ENCODE measurements at places on chromosomes 2 and 18. TPM values are rescaled to one million over a fixed set of nuclear protein-coding genes. Genes with fewer than 3 reads are reported as not detected.

Gene EFEMP1
- 111 TPM for polyA plus RNA-seq

Gene CFC1
- polyA plus RNA-seq, result not detected

Gene PROKR1
- polyA plus RNA-seq, result 0.40 TPM

Gene GCA
- 32.7 TPM for polyA plus RNA-seq

GRCh38 chr2:170812710-170813600 is 3.7 kb upstream of the GAD1 start:
- DNase-seq, result peak; percentile 86

DNA sequence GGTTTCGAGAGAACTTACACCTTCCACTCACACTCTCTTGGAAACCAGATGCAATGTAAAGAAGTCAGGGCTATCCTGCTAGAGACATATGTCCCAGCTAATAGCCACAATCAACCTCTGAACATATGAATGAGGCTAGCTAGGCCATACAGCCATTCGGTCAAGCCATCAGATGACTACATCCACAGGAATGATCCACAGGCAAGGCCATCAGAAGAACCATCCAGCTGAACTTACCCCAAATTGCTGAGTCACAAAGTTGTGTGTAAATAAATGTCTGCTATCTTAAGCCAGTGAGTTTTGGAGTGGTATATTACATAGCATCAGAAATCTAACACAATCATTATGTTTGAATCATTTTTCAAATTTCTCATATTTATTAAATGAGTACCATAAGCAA is 5.2 kb upstream of the SPAST start:
- DNase-seq, result no peak

GRCh38 chr2:99490623-99491461 is 1.0 kb upstream of the REV1 start:
- DNase-seq, result no peak

DNA sequence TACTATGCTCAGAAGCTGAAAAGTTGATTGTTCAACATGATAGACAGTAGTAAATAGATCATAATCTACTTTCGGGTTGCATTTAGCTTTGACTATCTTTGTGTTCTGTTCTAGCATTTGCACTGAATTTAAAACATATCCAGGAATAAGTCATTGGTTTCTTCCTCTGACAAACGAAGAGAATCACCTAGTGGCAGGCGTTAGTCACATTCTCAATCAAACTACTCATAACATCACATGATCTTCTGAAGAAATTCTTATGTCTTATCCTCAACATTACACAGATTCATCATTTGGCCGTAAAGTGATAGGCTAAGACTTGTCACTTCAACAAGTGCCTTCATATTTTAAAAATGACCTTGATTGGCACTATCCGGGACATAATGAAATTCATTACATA is 63.6 kb upstream of the TTC21B start:
- DNase-seq, result no peak

GRCh38 chr2:234994438-234995321 is 42.9 kb downstream of the SH3BP4 start:
- no peak for DNase-seq

- DNase-seq, result no peak
These were observed 94.4 kb upstream of the SIX2 start for GRCh38 chr2:45103351-45104345.

DNA sequence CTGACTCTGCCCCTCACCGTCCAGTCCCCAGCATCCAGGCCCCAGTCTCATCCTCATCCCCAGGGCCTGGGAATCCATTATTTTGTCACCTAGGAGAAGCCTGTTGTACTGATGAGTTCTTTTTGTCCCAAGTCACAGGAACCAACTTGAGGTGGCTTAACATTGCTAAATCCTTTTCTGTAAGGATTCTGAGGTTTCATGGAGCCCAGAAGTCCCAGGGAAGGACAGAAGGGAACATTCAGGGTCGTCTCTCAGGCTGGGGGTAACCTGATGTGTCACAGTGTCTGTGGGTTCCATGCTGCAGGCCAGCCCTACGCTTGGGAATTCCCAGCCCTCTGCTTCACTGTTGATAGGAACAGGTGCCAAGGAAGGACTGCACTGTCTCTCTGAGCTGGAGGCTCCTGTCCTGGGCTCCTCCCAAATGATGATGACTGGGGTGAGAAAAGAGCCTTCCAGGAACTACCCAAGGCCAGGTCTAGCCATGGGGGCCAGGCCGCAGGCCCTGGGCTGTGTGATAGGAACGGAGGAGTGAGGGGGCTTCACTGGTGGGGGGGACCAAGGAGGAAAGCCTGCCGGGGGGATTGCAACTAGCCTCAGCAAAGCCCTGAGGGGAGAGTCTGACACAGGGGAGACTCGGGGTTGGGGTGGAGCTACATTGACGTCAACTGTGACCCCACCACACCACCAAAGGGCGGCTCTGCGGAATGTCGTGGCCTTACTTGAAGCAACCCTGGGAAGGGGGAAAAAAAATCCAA is 145.7 kb downstream of the SMAD7 start:
- no peak for DNase-seq

DNA sequence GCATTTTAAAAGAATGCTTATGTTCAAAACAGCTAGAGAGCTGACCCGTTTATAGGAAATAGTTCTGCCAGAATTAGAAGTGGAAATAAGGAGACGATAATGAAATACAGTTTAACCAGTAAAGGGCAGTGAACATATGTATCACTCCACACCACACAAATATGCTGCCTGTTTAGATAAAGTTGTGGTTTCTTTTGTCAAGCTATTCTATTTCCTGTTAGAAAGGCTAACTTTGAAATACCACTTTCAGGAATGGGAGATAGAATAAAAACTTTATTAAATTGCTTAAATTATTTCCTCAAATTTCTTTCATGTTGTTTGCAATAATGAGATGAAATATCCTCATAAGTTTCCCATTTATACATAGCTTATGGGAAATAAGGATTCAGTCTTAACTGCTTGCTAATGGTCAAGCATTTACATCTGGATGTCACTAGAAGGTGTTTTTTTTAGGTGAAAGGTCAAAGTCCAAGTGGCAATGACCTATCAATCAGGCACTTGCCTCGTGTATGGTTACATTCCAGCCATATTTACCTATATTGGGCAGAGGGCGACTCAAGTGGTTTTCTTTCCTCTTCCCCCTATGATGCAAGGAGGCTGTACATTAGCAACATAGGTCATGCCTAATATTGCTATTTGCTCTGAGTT is 148.9 kb downstream of the ZEB2 start:
- no peak for DNase-seq

DNA sequence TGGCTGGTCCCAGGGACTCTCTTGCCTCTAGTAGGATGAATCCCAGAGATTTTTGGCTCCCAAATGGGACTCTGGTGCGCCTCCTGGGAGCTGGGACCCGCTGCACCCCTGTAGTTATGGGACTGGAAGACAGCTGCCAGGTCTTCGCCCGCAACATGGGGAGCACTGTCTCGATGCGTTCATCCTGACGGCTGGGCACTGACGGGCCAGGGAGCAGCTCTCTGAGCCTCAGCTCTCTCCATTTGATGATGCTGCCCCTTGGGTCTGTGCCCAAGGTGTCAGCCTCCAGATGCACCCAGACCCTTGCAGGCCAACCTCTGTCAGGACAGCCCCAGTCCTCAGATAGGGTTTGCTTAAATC is 9.3 kb upstream of the ARMC9 start:
- no peak for DNase-seq

DNA sequence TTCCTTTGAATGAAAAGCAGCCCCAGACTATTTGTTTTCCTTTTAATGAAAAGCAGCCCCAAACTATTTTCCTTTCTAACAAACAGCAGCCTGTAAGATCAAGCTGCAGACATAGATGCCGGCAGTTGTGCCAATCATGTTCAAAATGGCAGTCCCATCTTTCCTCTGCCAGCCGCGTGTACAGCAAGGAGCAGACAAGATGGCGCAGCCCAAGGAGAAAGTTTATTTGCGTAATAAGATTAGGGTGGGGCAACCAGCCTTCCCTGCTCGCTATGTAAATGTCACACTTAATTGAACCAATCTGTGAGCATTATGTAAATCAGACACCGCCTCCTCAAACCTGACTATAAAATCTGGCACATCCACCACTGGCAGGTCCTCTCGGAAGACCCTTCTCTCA is 226.0 kb downstream of the TGIF1 start:
- DNase-seq, result no peak

DNA sequence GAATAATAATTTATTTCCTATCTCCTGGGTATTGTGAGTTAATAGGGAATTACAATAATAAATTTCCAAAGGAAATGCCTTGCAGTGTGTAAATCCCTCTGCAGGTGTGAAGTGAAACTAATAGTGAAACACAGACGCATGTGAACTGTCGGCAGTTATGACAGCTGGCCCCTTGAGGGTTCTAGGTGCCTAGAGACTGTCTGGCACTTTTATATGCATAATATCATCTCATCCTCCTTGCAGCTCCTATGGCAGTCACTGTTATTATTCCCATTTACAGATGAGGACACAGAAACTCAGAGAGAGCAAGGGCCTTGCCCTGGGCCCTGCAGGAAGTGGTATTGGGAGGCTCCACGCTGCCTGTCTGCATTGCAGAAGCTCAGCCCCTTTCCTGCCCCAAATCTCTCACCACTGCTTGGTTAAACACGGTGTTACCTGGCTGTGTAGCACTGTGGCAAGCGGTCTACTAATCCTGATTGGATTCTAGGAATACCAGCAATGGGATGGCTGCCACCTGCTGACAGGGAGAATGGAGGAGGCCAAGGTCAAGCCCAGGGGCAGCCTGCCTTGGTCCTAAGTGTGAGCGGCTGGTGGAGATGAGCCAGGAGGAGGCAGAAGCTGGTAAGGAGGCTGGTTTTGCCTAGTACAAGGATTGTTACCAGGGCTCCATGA is 32.8 kb upstream of the ACKR3 start:
- DNase-seq, result no peak

GRCh38 chr2:231541645-231542044 is 11.4 kb upstream of the NMUR1 start:
- DNase-seq, result no peak

GRCh38 chr18:69727912-69728572 is 219.6 kb downstream of the CD226 start:
- no peak for DNase-seq

DNA sequence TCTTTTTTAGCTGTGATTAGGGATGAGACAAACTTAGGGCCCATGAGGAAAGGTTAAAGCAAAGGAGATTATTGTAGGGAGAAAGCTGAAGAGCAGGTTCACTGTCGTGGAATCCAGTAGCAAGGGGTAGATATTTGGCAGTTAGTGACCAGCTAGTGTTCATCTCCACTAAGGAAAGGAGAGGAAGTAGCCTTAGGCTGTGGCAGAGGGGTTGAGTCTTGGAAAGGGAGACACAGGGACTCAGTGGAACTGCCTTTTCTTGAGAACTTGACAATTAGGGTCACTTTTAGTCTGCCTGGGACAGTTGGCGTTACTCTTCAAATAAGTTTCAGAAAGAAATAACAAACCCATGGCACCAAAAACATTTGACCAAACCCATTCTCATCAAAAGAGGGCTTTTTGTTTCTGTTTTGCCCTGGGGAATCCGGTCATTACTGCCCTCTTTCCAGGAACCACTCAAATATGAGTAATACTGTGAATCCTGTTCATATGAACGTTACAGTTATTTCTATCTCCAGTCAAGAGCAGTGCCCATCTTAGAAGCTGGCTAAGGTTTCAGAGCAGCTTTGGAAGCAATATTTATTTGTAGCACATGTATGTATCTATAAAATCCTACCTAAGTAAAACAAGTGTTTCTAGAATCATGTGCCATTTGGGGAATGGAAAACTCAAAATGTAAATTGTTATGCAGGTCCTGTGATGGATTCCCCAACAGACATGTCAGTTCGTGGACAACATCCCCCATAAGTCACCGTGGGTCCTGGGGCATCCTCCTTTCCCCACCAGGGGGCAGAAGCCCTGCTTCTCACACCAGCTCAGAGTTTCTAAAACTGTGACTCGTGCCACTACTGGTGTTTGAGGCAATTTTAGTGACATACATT is 77.3 kb upstream of the PHLPP1 start:
- DNase-seq, result no peak

DNA sequence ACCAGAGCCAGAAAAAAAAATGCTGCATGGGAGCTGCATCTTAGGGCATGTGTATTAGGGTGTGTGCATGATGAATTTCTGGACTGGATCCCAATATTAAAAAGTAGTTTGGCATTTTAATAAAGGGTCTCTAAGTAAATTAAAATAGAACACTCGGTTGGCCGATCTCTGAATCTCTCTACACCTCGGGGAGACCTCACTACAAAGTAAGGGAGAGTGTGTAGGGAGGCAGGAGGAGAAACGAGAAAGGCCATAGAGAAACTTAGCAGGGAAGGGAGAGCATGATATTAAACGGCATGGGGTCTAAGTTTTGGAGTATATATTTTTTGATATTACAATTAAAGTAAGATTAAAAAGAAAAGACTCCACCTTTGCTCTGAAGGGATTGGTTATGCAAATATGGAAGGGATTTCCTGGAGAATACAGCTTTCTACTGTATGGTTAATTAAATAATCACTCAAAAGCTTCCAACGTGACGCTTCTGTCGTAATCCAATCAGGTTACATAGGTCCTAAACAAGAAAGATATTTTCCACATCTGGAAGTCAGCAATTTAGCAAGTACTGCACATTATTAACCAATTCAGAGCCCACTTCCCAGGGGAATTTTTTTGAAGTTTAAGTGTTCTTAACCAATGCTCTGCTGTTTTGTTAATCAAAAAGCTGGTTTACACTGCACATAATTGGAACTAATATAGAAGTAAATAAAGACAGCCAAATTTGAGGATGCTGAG is 1.0 kb upstream of the ZEB2 start:
- no peak for DNase-seq

GRCh38 chr18:52409727-52410126 is 69.7 kb downstream of the DCC start:
- no peak for DNase-seq

GRCh38 chr2:225182126-225182525 is 139.9 kb upstream of the DOCK10 start:
- DNase-seq, result no peak

GRCh38 chr2:68537011-68537410 is 69.6 kb downstream of the APLF start:
- no peak for DNase-seq

DNA sequence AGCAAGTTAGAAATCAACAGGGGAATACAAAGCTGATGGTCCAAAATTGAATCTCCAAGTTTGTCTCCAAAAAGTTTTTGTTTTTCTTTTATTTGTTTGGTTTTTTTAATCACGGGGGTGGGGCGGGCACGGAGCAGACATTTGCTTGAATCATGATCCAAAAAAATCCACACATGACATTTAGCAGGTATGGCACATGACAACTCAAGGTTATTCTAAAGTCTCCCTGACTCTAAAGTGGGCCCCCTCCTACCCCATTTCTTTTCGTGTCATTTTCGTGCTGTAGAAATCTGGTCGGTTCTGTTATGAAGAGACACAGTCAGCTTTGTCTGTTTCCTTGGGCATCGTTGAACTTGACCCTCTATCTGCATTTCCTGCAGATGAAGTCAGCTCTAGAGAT is 14.6 kb downstream of the RNU4ATAC start:
- DNase-seq, result no peak

DNA sequence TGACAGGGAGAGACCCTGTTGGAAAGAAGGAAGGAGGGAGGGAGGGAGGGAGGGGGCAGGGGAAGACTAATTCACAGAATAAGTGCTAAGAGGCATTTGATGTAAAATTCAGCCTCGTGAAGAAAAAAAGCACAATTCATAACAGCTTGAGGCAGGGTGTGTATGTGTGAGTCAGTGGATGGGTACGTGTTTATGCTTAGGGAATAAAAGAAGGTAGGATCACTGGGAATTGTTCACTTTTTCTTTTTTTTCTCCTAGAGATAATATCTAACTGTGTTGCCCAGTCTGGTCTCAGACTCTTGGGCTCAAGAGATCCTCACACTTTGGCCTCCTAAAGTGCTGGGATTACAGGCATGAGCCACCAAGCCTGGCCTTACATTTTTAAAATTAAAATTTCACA is 39.2 kb downstream of the WDR33 start:
- DNase-seq, result no peak

GRCh38 chr2:24203787-24204150 is 28.9 kb downstream of the FAM228A start:
- DNase-seq, result no peak

Measured in left kidney (tissue), 8 donors.